ENCODE measurements at places on chromosomes 3 and 15.

- no peak for DNase-seq
These were observed 7.9 kb upstream of the UBXN7 start for GRCh38 chr3:196440041-196440537.

DNA sequence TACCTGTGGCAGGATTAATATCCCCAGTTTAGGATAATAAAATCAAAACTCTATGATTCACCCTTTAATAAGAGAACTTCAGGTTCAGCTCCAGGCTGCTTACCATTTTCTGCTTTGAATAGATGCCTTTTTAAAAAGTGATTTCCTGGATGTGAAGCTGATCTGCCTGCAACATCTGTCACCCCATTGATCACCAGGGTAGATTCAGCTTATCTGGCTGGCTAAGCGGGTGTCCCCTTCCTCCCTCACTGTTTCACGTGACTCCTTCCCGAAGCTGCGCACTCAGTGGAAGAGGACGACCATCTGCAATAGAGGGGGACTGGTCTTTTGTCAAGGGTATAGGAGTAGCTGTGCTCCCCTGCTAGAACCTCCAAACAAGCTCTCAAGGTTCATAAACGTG, 128.1 kb downstream of the IL1RAP start:
- no peak for DNase-seq

GRCh38 chr3:6281662-6282061, 579.3 kb upstream of the GRM7 start:
- DNase-seq, result no peak

DNA sequence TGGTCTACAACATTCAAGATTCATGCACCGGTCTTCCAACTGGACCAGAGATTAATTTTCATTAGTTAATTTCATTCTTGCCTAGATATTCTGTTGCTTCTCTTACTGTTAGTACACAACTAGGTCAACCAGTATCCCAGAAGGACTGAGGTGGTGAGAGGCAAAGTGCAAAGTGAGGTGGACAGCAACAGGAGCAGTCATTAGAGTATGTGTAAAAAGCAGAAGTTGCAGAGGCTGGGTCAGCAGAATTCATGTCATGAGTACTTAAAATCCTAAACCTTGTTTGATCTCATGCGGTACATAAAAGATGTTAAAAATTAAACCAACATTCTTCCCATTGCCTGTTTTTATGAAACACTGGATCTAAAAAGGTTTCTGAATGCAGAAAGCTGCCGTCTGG, 46.7 kb downstream of the PARP14 start:
- no peak for DNase-seq

- no peak for DNase-seq
These were observed 12.1 kb downstream of the TMPRSS7 start for GRCh38 chr3:112046599-112046998.

DNA sequence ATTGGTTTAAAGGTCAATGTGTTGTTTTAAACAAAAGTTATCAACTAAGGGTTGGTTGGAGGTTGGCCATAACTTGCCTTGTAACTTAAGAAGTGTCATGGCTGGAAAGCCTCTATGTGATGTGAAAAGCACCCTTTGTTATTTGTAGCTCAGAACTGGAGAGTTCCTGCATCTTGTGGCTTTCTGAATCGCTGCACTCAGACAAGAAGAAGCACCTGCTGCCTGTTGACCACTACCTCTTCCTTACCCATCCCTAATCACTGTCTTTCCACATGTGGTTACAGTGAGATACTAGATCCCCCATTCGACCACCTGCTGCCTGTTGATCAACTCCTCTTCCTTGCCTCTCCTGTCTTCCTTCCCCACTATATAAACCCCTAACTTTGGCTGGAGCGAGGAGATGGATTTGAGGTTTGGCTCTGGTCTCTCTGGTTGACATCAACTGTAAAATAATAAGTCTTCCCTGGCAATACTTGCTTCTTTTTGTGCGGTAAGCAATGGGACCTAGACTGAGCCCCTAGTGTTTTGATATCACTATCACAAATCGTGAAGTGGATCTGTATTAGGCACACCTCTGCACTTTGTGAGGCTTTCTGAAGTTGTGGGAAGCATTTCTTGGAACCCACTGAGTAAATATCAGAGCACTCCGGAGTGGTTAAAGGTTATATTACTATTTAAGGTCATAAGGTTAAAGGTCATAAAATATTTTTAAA, 13.8 kb downstream of the RPL39L start:
- no peak for DNase-seq

- no peak for DNase-seq
These were observed 43.8 kb upstream of the TLE3 start for GRCh38 chr15:70141376-70142071.
